ENCODE measurements at places on chromosomes 7 and 10.

GRCh38 chr7:96637522-96637921, 72.1 kb downstream of the SEM1 start:
- no peaks in the 10 kb centered on the region for H3K27me3 ChIP-seq
- DNase-seq: no peak
- no peaks in the 10 kb centered on the region for H3K4me1 ChIP-seq
- H3K27ac ChIP-seq: no peak overlapping the region

DNA sequence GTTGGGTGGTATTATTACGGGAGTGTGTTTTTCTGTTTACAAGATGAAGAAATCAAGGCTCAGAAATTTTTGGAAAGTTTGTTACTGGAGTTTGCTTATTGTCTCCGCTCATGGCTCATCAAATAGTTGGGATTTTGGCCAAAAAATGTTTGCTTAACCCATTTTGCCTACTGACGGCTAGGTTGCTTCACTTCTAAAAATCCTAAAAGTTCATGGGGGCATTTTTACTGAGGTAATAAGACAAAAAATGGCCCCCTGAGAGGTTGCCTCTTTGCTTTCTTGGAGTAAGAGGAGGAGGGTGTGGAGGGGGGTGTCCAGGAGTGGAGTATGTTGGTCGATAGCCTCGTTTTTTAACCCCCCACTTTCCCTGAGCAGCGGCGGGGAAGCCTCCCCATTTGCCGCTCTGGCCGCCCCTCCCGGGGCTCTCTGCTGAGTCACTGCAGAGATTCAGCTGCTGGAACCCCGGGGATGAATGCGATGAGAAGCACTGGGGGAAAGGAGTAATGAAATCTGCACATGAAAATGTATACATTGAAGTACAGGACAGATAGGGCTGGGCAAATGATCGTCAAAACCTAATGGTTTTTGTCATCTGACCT, 1.5 kb downstream of the MEST start:
- H3K4me1 ChIP-seq: peaks cover 13% of the 10 kb centered on the region
- H3K27me3 ChIP-seq: peaks cover 58% of the 10 kb centered on the region
- H3K36me3 ChIP-seq: peaks cover 5% of the 10 kb centered on the region
- no peak for DNase-seq

DNA sequence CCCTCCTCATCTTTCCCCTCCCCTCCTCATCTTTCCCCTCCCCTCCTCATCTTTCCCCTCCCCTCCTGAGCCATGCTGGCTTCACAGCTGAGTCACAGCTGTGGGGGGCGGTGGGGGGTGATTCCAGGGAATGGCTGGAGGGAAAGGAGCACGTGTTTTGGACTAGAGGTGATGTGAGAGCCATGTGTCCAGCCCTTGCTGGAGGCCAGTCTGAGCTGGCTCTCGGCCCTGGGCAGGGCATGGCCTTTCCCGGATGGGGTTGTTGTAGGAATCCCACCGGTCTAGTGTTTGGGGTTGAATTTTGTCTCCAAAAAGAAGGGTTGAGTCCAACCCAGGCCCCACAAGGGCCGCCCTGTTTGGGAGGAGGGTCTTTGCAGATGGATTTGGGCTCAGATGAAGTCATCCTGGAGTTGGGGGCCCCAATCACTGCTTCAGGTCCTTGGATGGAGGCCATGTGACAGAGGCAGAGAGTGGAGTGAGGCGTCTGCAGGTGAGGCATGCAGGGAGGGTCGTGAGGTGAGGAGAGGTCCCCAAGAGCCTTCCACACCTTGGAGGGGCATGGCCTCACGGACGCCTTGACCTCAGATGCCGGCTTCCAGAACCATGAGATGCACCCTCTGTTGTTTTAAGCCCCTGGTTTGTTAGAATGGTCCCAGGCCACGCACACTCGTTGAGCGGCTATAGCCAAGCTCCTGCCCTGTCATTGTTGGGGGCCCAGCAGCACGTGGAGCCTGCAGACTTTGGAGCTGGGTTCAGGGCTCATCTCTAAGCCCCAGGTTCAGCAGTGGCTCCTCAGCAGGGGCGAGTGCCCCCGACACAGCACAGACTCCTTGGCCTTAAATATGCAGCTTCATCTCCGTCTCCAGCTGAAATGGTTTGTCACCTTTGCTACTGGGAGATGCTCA, 101.6 kb downstream of the DNAJB6 start:
- H3K4me1 ChIP-seq: peaks cover 6% of the 10 kb centered on the region
- H3K27ac ChIP-seq: no peak overlapping the region
- peaks cover 19% of the 10 kb centered on the region for H3K27me3 ChIP-seq
- peak; percentile 26 for DNase-seq
- no peak overlapping the region for H3K4me3 ChIP-seq

- no peaks in the 10 kb centered on the region for H3K36me3 ChIP-seq
- H3K27me3 ChIP-seq: peaks cover 50% of the 10 kb centered on the region
- no peak overlapping the region for H3K27ac ChIP-seq
- H3K4me3 ChIP-seq: no peak overlapping the region
- peaks cover 8% of the 10 kb centered on the region for H3K4me1 ChIP-seq
These were observed 2.7 kb upstream of the PDGFA start for GRCh38 chr7:522071-522950.

GRCh38 chr10:62742536-62743061, 61.9 kb upstream of the ADO start:
- H3K4me3 ChIP-seq: no peak overlapping the region
- no peaks in the 10 kb centered on the region for H3K27me3 ChIP-seq
- peaks cover 5% of the 10 kb centered on the region for H3K4me1 ChIP-seq
- DNase-seq: no peak
- no peak overlapping the region for H3K27ac ChIP-seq
- H3K36me3 ChIP-seq: no peaks in the 10 kb centered on the region

DNA sequence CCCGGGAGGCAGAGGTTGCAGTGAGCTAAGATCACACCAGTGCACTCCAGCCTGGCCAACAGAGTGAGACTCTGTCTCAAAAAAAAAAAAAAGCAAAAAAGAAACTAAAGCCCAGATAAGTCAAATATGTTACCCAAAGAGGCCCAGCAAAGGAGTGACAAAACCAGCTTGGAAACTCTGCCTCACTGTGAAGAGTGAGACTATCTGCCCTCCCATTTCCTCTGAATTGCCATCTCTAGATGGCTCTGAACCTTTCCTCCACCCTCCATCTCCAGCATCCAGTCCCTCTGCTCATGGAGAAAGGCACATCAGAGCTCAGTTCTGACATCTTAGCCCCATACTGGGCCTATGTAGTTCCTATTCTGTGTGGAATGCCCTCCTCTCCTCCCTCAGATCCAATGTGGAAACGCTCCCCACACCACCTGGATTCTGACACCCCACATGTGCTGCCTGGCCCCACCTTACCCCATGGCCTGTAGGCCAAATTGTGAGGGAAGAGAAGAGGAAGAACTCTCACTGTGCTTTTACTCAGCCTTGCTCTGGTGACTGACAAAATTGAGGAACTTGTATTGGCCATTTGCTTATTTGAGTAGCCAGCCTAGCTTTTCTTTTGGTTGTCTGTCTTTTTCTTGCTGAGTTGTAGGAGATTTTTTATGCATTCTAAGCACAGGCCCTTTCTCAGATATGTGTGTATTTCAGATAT, 18.0 kb upstream of the NUDCD3 start:
- H3K36me3 ChIP-seq: peaks cover 14% of the 10 kb centered on the region
- H3K27me3 ChIP-seq: peaks cover 2% of the 10 kb centered on the region
- H3K27ac ChIP-seq: no peak overlapping the region

- no peak overlapping the region for H3K27ac ChIP-seq
- no peak for DNase-seq
- no peak overlapping the region for H3K4me3 ChIP-seq
- H3K36me3 ChIP-seq: peaks cover 11% of the 10 kb centered on the region
These were observed 4.1 kb upstream of the GTPBP4 start for GRCh38 chr10:983971-984655.

GRCh38 chr7:105580022-105580740, 1.1 kb downstream of the EFCAB10 start:
- no peaks in the 10 kb centered on the region for H3K36me3 ChIP-seq

DNA sequence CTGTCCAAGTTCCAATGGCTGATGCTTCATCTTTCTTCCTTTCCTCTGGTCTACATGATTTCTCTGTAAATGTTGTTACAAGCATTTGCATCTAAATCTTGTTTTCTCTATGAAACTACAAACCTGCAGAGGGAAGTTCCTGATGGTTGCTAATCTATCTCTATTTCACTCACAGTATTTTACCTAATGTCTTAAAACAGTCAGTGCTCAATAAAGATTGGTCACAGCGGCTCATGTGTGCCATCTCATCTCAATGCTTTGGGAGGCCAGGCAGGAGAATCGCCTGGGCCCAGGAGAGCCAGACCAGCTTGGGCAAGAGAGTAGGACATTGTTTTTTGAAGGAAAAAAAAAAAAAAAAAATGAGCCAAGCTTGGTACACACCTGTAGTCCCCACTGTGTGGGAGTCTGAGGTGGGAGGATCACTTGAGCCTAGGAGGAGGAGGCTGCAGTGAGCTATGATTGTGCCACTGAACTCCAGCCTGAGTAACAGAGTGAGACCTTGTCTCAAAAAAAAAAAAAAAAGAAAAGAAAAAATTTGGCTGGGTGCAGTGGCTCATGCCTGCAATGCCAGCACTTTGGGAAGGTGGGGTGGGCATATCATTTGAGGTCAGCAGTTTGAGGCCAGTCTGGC, 71.3 kb upstream of the ARMC3 start:
- no peak overlapping the region for H3K4me3 ChIP-seq
- no peak for DNase-seq
- peaks cover 3% of the 10 kb centered on the region for H3K27me3 ChIP-seq
- H3K36me3 ChIP-seq: no peaks in the 10 kb centered on the region

- H3K27ac ChIP-seq: no peak overlapping the region
- H3K36me3 ChIP-seq: no peaks in the 10 kb centered on the region
- H3K27me3 ChIP-seq: no peaks in the 10 kb centered on the region
- no peaks in the 10 kb centered on the region for H3K4me1 ChIP-seq
- no peak for DNase-seq
These were observed 398.0 kb downstream of the NXPH1 start for GRCh38 chr7:8831376-8831775.

DNA sequence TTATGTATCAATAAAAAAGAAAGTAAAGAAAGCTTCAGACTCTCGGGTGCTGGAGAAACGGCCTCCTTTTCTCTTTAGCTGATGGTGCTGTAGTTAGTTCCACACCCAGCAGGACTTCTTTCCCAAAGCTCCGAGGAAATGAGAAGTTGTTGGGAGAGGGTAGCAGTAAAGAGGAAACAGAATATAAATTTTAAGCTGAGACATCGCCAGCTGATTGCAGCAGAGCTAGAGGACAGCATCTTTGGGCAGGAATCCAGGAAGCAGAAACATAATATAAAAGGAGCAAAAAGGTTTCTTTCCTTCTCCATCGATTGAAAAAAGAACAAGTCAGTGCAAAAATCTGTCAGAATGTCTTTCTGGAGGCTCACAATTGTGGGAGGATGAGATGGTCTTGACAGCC, 616.9 kb upstream of the FOXK1 start:
- H3K27ac ChIP-seq: no peak overlapping the region
- no peaks in the 10 kb centered on the region for H3K36me3 ChIP-seq
- H3K4me1 ChIP-seq: peaks cover 2% of the 10 kb centered on the region
- H3K27me3 ChIP-seq: peaks cover 3% of the 10 kb centered on the region
- no peak overlapping the region for H3K4me3 ChIP-seq
- DNase-seq: no peak

- H3K4me3 ChIP-seq: peak overlapping the region; percentile 22
- H3K36me3 ChIP-seq: peaks cover 2% of the 10 kb centered on the region
- peaks cover 88% of the 10 kb centered on the region for H3K27me3 ChIP-seq
- H3K27ac ChIP-seq: no peak overlapping the region
- H3K4me1 ChIP-seq: peaks cover 28% of the 10 kb centered on the region
- no peak for DNase-seq
These were observed 6.5 kb downstream of the LBX1 start for GRCh38 chr10:101222683-101223273.

GRCh38 chr7:129213828-129214227, 11.0 kb upstream of the AHCYL2 start:
- H3K4me1 ChIP-seq: peaks cover 3% of the 10 kb centered on the region
- no peaks in the 10 kb centered on the region for H3K36me3 ChIP-seq
- no peak overlapping the region for H3K27ac ChIP-seq
- H3K4me3 ChIP-seq: no peak overlapping the region
- no peak for DNase-seq

DNA sequence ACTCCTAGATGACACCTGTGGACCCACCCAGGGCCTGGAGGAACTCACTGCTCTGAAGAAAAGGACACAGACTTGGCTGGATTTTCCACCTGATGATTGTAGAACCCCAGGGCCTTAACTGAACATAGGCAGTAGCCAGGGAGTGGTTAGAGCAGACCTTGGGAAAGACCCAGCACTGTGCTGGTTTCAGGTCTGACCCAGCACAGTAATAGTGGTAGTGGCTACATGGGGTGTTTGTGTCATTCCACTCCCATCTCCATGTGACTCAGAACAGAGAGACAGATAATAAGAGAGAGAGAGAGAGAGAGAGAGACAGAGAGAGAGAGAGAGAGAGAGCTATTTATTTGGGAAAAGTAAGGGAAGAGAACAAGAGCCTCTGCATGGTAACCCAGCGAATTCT, 239.1 kb upstream of the MEOX2 start:
- H3K4me3 ChIP-seq: no peak overlapping the region
- H3K36me3 ChIP-seq: no peaks in the 10 kb centered on the region
- H3K4me1 ChIP-seq: no peaks in the 10 kb centered on the region
- no peaks in the 10 kb centered on the region for H3K27me3 ChIP-seq
- no peak for DNase-seq
- H3K27ac ChIP-seq: no peak overlapping the region

DNA sequence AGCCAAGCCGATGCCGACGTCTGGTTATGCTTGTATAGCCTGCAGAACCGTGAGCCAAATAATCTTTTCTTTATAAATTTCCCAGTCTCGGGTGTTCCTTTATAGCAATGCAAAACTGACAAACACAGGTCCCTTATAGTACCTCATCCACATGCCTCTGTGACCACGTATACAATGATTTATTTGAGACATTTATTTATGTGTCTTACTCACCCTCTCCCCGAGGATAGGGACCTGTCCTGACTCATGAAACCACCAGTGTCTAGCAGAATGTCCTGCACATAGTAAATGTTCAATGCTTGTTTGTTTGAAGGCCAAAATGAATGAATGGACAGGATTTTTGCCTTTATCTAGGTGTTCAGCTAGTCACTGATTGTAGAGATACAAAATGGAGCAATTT, 147.9 kb upstream of the FZD8 start:
- H3K27me3 ChIP-seq: no peaks in the 10 kb centered on the region
- DNase-seq: no peak
- H3K36me3 ChIP-seq: no peaks in the 10 kb centered on the region
- H3K4me3 ChIP-seq: no peak overlapping the region
- no peak overlapping the region for H3K27ac ChIP-seq
- H3K4me1 ChIP-seq: no peaks in the 10 kb centered on the region

DNA sequence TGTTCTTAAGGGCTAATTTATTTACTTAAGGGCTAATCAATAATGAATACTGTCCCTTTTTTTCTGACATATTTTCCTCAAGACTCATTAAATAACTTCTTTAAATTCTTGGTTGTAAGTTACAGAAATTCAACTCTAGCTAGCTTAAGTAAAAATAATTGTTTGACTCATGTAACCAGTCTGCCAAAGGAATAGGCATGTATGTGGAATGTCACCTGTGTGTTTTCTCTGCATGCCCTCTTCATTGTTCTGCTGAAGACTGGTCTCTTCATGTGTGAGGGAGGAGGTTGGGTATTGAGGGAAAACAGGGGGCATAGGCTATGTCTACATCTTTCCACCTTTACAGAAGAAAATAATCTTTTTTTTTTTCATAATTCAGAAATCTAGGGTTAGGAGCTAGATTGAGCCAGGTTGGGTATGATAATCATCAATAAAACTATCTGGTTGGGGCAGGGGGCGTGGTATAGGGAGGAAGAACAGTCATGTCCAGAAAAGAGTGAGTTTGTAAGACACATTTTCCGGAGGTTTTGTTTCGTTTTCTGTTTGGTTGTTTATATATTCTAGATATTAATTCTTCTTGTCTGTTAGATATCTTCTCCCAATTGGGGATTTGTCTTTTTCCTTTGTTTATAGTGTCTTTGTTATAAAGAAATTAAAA, 37.9 kb downstream of the EXOC4 start:
- DNase-seq: peak; percentile 63
- no peaks in the 10 kb centered on the region for H3K27me3 ChIP-seq
- peaks cover 9% of the 10 kb centered on the region for H3K4me1 ChIP-seq
- H3K4me3 ChIP-seq: peak overlapping the region; percentile 26

Data from activated CD8-positive, alpha-beta memory T cell treated with anti-CD3 and anti-CD28 coated beads, Interleukin-2, amount 10 ng/mL, durations not matched to agents 7 days and 5 days (primary cell).